Muscle of leg (tissue), 16 donors: ENCODE measurements at places on chromosomes 3 and 15. TPM values are rescaled to one million over a fixed set of nuclear protein-coding genes. Genes with fewer than 3 reads are reported as not detected.

DNA sequence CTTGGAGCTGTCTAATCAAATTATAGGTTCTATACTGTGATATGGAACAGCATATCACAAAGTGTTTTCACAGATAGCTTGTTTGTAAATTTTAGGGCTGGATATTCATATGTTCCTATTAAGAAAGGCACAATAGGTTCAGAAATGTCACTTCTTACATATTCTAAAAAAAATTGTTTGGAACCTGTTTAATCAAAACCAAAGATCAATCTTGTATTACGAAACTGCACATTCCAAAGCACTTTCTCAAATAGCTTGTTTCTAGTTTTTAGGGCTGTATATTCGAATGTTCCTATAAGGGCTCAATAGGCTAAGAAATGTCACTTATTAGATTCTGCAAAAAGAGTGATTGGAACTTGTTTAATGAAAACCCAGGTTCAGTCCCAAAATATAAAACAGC, 67.4 kb upstream of the OSBPL11 start:
- DNase-seq: no peak
- H3K4me3 ChIP-seq: no peak overlapping the region
- H3K27ac ChIP-seq: no peak overlapping the region
- no peaks in the 10 kb centered on the region for H3K36me3 ChIP-seq
- H3K27me3 ChIP-seq: no peaks in the 10 kb centered on the region
- no peaks in the 10 kb centered on the region for H3K4me1 ChIP-seq

The CCK gene
- 10.3 TPM for total RNA-seq

DNA sequence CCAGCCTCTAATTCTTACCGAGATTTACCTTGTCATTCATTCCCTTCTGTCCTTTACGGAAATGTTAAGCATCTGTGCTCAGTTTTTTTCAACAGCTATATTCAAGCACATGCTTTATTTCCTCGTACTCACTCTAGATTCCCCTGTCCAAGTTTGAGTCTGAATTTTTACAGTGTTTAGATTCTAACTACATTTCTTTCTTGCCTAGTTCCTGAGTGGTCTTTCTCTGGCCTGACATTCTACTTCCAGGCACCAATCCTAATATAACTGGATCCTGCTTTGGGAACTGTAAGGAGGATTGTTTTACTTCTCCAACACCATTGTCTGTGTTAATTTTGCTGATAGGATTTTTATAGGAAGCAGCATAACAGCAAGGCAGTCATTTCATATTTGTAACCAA, 222.4 kb downstream of the RBMS3 start:
- no peaks in the 10 kb centered on the region for H3K4me1 ChIP-seq
- H3K36me3 ChIP-seq: peaks cover 2% of the 10 kb centered on the region
- H3K4me3 ChIP-seq: no peak overlapping the region
- peak overlapping the region; percentile 82 for H3K27ac ChIP-seq
- no peaks in the 10 kb centered on the region for H3K27me3 ChIP-seq

- no peak overlapping the region for H3K27ac ChIP-seq
- no peaks in the 10 kb centered on the region for H3K4me1 ChIP-seq
- no peak overlapping the region for H3K4me3 ChIP-seq
- no peaks in the 10 kb centered on the region for H3K27me3 ChIP-seq
- no peak for DNase-seq
Measured at GRCh38 chr3:112338727-112339056, 5.7 kb downstream of the CD200 start.

GRCh38 chr3:72458375-72458774, 389.9 kb downstream of the SHQ1 start:
- no peak for DNase-seq
- H3K4me1 ChIP-seq: peaks cover 16% of the 10 kb centered on the region
- H3K27ac ChIP-seq: no peak overlapping the region
- H3K27me3 ChIP-seq: peaks cover 6% of the 10 kb centered on the region
- no peaks in the 10 kb centered on the region for H3K36me3 ChIP-seq

GRCh38 chr3:80023010-80023409, 255.2 kb upstream of the ROBO1 start:
- no peaks in the 10 kb centered on the region for H3K36me3 ChIP-seq
- no peak overlapping the region for H3K27ac ChIP-seq
- H3K4me3 ChIP-seq: no peak overlapping the region

DNA sequence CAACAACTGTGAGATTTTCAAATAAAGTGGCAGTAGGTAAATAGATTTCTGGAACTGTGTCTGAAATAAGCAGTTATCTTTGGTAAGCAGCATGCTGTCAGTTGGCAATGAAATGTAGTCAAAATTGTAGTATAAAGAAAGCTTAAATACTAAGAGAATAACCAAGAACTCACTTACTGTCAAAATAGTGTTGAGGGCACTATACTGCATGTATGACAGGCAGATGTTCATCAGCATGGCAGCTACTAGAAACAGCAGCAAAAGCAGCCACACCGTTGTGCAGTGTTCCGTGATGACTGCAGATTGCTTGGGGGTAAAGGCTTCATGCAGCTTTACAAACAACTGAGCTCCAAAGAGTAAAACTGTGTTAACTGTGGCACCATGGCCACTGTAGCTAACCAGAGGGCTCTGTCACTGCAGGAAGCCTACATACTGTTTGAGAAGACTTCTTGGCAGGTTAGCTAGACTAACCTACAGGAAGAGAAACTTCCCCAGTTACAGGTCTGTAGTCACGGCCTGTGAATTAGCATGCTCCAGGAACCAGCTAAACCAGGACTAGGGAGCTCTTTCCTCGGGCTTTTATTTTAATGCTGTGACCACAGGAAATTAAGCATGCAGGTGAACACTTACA, 459.7 kb downstream of the TBL1XR1 start:
- H3K36me3 ChIP-seq: no peaks in the 10 kb centered on the region
- no peaks in the 10 kb centered on the region for H3K4me1 ChIP-seq
- H3K4me3 ChIP-seq: no peak overlapping the region
- H3K27me3 ChIP-seq: no peaks in the 10 kb centered on the region
- H3K27ac ChIP-seq: no peak overlapping the region

DNA sequence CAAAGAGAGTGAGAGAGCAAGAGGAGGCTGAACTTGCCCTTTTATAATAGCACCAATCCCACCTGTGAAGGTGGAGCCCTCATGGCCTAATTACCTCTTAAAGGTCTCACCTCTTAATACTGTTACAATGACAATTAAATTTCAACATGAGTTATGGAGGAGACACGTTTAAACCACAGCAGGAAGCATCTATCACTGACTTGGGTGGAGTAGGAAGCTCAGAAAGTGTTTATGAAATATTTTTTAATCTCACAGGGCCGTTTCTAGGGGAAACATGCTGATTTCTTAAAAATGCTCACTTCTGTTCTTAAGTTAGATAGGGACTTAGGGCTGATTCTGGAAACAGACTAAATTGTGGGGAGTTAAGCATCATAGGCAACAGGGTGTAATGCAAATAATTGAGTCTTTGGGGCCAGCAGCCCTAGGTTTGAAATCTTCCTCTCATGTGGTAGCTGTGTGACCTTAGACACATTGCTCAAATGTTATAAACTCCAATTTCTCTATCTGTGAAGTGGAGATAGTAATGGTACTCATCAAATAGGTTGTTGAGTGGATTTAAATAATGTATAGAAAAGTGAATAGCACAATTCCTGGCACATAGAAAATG, 133.3 kb upstream of the KLHL25 start:
- H3K36me3 ChIP-seq: no peaks in the 10 kb centered on the region
- H3K27ac ChIP-seq: no peak overlapping the region
- DNase-seq: no peak

The TNK2 gene
- total RNA-seq: 25.6 TPM

The ZNF385D gene
- 10.6 TPM for total RNA-seq

The C3orf33 gene
- total RNA-seq: 4.5 TPM

DNA sequence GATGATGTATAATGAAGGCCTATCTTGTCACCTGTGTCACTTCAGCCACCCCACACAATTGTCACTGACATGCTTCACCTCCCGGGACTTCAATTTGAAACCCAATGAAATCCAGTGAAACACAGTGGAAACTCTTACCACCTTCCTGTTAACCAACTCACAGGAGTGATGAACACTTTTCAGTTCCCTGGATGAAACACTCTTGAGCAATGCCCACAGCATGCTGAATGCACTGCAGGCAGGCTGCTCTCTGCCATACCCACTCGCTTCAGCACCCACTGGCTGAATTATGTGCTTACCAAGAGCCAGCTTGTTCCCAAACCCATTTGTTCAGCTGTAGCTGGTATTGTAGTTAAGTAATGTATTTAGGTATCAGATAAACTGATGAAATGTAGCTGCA, 47.0 kb downstream of the MAP2K1 start:
- H3K4me3 ChIP-seq: no peak overlapping the region
- DNase-seq: no peak
- peaks cover 3% of the 10 kb centered on the region for H3K4me1 ChIP-seq
- H3K27me3 ChIP-seq: no peaks in the 10 kb centered on the region
- H3K27ac ChIP-seq: no peak overlapping the region

The ATP10A gene
- 4.9 TPM for total RNA-seq

DNA sequence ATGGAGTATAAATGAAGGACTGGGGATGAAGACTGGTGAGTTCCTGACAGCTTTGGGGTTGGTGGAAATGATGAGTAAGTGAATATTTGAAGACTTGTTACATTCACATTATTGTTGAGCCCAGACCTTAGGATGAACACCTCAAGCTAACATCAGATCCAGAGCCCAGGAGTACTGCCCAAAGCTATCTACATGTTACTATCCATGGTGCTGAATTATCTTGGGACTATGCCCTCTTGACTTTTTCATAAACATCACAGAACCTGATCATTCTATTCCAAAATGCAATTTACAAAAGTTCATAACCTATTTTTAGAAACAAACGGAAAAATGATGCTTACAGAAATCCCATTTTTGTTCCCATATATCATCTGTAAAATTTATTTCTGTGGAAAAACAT, 613.3 kb downstream of the TUSC7 start:
- H3K4me3 ChIP-seq: no peak overlapping the region
- H3K36me3 ChIP-seq: no peaks in the 10 kb centered on the region
- peak; percentile 27 for DNase-seq
- H3K27me3 ChIP-seq: no peaks in the 10 kb centered on the region
- no peak overlapping the region for H3K27ac ChIP-seq
- H3K4me1 ChIP-seq: no peaks in the 10 kb centered on the region

- no peaks in the 10 kb centered on the region for H3K36me3 ChIP-seq
- no peaks in the 10 kb centered on the region for H3K27me3 ChIP-seq
- no peaks in the 10 kb centered on the region for H3K4me1 ChIP-seq
- no peak overlapping the region for H3K27ac ChIP-seq
- H3K4me3 ChIP-seq: no peak overlapping the region
- no peak for DNase-seq
Measured at GRCh38 chr3:67774676-67775075, 120.3 kb upstream of the SUCLG2 start.

GRCh38 chr3:113088616-113089015, 97.8 kb downstream of the GTPBP8 start:
- peak; percentile 84 for DNase-seq
- no peak overlapping the region for H3K4me3 ChIP-seq
- peaks cover 6% of the 10 kb centered on the region for H3K4me1 ChIP-seq
- H3K27ac ChIP-seq: peak overlapping the region; percentile 22
- no peaks in the 10 kb centered on the region for H3K27me3 ChIP-seq
- H3K36me3 ChIP-seq: no peaks in the 10 kb centered on the region

- H3K27me3 ChIP-seq: no peaks in the 10 kb centered on the region
- H3K4me1 ChIP-seq: peaks cover 11% of the 10 kb centered on the region
- H3K27ac ChIP-seq: peak within 1 kb of the TSS; percentile 90
- peak; percentile 93 for DNase-seq
Measured at GRCh38 chr3:21750831-21751391, at the start of gene ZNF385D. Gene ZNF385D (minus strand): TSS chr3:21751210. CDS start chr3:21750916, 294 bp downstream.

GRCh38 chr3:185365291-185366073, 2.5 kb downstream of the MAP3K13 start:
- no peak overlapping the region for H3K4me3 ChIP-seq
- peaks cover 2% of the 10 kb centered on the region for H3K27me3 ChIP-seq
- H3K36me3 ChIP-seq: no peaks in the 10 kb centered on the region
- H3K4me1 ChIP-seq: no peaks in the 10 kb centered on the region
- no peak overlapping the region for H3K27ac ChIP-seq

DNA sequence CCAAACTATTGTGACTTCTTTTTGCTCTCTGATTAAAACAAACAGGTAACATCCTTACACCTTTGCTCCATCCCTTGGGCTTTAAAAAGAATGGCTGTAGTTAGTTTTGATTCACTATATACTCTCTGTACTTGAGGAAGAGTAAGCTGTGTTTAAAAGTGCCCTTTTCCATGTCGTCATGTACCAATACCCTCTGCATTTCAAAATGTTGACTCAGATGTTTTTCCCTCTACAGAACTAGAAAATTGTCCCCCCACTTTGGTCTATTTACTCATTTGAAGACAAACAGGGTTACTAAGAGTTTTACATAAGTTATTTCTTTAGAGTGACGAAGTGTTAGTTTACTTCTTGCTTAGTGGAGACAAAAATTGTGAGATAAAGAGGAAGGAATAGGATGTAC, 62.7 kb downstream of the TASOR start:
- H3K36me3 ChIP-seq: peaks cover 26% of the 10 kb centered on the region
- H3K4me3 ChIP-seq: no peak overlapping the region
- H3K4me1 ChIP-seq: no peaks in the 10 kb centered on the region
- H3K27ac ChIP-seq: no peak overlapping the region

GRCh38 chr15:38610748-38611147, 46.1 kb upstream of the RASGRP1 start:
- peak; percentile 14 for DNase-seq
- no peak overlapping the region for H3K4me3 ChIP-seq
- no peaks in the 10 kb centered on the region for H3K27me3 ChIP-seq
- H3K4me1 ChIP-seq: no peaks in the 10 kb centered on the region

- no peak overlapping the region for H3K4me3 ChIP-seq
- no peak overlapping the region for H3K27ac ChIP-seq
- peaks cover 5% of the 10 kb centered on the region for H3K4me1 ChIP-seq
- H3K36me3 ChIP-seq: no peaks in the 10 kb centered on the region
Measured at GRCh38 chr15:37995461-37996347, 61.3 kb downstream of the TMCO5A start.

DNA sequence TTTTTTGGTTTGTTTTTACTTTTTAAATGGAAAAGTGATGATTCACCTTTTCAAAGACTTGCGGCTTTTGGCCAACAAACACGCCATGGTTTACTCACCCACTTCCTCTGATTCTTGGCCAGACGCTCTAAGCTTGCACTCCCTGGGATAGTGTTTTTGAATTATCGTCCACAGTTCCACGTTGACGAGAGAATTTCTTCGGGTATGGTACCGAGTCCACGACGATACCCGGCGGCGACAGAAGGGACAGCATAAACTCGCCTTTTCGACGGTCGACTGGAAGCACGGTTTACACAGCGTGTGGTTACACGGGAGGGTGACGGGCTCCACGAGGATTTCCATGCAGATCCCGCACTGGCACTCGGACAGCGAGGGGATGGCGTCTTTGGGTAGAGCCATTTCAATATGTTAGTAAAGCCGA, 783 bp downstream of the RNF168 start:
- H3K27me3 ChIP-seq: peaks cover 2% of the 10 kb centered on the region
- H3K36me3 ChIP-seq: peaks cover 3% of the 10 kb centered on the region
- peak overlapping the region; percentile 95 for H3K4me3 ChIP-seq
- DNase-seq: peak; percentile 73

GRCh38 chr3:126415661-126416591, 21.2 kb downstream of the CFAP100 start:
- no peaks in the 10 kb centered on the region for H3K36me3 ChIP-seq
- H3K4me3 ChIP-seq: no peak overlapping the region
- H3K27ac ChIP-seq: no peak overlapping the region
- peaks cover 22% of the 10 kb centered on the region for H3K27me3 ChIP-seq

The PRR20G gene
- not detected for total RNA-seq

- no peaks in the 10 kb centered on the region for H3K27me3 ChIP-seq
Measured at GRCh38 chr3:108667312-108667711, 77.8 kb downstream of the DZIP3 start.
